ENCODE measurements at places on chromosomes 3 and 15.
A peak's percentile ranks its signal among the peaks of the same experiment; 100 is the strongest.

GRCh38 chr15:67130673-67131601 lies 65.5 kb downstream of the SMAD3 start:
- no peak for DNase-seq

DNA sequence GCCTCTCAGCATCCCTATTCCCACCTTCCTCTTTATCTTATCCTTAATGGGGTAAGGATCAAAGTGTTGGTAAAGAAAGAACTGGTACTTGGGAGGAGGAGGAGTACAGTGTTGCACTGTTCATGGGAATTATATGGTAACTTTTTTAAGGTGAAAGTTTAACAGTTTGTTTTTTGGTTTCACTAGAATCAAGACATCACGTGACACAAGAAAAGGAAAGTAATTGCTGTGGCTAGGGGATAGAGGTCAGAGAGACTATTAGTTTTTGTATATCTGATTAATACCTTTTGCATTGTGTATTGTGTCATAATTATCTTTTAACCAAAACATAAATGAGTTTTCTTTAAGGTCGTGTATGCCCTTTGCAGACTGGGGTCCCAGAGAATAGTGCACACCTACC lies 23.5 kb upstream of the SLC24A5 start:
- no peak for DNase-seq

DNA sequence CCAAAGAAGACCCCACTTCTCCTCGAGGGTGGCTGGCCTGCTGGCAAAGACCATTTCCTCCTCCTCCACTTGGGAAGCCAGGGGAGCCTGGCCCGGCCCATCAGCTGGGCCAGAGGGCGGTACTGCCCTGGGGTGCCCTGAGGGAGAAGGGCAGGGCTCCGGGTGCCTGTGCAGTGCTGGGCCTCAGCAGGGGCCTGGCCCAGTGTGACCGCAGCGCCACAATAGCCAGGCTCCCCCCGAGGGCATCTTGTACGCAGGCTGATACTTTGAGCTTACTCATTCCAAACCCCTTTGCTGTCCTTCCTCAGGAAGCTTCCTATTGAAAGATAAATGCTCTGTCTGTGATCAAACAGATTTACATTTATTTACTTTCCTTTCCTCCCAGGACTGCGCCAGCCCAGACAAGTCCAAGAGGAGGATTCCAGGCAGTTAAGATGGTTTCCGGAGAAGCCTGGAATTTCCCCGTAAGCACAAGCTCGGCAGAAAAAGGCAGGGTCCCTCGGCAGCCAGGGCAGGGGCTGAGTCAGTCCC lies 240.1 kb downstream of the XXYLT1 start:
- no peak for DNase-seq

DNA sequence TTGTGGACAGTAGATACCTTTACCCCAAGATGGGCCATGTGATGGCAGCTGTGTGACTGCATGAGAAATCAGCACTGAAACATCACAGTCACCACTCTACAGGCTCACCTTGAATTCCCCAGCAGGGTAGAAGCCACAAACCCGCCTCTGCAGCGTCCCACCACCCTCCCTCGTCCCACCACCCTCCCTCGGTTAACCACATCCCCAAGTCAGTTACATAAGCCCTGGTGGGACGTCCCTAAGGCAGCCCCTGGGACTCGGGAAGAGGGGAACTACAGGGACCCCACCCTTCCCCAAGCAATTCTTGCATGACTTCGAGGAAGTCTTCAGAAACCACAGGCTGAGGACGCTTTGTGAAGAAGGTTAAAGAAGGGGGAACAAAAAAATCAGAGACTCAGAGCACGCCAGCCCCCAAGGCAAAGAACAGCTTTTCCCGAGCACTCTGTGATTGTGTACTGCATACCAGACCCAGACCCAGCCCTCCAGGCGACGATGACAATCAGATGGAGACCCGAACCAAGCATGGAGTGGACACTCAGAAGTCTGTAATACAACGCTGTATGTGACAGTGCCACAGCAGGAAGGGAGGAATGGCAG lies 60.5 kb downstream of the SH3BP5 start:
- no peak for DNase-seq

DNA sequence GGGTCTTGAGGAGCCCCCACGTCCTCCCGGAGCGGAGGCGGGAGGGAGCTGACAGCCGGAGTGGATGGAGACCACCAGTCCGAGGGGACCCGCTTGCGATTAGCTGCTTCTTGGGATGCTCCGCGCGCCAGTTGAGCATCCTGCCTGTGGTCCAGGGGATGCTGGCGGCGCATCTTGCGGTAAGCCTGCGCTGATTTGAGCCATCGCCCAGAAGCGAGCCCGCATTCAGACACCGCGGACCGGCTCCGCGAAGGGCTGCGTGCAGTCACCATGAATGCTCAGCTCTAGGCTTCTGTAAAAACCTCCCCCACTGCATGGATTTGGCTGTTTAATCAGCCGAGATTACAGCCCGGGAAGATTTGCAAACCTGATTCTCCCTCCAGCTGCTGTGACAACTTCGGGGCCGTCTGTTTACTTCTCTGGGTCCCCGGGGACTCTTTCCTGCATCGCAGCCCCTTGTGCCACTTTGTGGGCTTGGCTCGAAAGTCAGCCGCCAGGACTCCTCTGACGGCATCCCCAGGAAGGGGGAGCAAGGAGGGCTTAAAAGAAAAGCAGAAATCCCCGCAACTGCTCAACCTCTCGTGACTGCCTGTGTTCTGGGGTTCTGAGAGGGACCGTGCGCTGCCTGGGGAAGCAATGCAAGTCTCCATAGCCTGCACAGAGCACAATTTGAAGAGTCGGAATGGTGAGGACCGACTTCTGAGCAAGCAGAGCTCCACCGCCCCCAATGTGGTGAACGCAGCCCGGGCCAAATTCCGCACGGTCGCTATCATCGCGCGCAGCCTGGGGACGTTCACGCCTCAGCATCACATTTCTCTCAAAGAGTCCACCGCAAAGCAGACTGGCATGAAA lies 171.1 kb downstream of the KCNAB1 start:
- DNase-seq: peak; percentile 77

DNA sequence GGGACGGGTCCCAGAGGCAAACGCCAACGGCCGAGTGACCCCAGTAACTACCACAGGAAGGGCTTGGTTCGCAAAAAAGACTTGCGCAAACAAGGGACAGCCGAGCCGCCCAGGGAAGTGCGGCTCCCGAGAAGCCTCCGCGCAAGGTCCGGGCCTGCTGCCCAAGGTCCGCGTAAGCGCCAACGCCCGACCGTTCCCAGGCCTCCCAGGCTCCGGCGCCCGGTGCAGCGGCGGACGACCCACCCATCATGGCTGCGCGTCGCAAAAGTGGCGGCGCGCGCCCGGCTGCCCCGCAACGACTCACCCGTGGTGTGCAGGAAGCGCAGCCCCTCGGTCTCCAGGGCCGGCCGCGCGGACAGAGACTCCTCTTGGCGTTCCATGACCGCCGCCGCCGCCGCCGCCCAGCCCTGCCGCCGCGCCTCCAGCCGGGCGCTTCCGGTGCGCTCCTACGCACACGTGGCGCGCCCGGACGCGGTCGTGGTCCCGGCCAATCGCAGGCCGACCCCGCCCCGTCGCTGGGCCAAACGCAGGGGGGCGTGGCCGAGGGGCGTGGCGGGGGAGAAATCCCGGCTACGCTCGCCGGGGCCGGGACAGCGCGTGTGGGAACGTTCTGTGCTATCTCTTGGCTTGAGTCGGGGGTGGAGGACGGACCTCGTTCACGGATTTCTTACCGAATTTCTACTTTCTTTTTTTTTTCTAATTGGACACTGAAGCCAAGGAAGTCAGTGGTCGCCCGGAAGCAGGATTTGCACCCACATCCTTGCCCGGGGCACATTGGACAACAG lies at the start of gene SELENOS:
TSS of gene SELENOS (minus strand) at position 448 of the 785 bp plus-strand sequence. CDS start at position 380, 68 bp downstream.
- peak; percentile 96 for DNase-seq

DNA sequence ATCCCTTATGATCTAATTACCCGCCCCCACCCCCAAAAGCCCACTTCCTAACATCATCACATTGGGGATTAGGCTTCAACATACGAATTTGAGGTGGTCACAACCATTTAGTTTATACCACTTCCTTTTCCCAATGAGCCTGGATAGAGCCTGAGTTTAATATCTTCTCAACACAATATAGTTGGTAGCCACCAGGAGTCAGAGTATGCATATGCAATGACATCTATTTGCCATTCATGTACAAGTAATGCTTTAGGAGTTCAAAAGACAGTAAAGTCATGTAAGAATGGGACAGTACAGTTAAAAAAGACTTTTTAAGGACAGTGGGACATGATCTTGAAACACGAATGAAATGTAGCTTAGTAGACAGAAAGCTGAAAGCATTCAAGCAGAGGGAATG lies 172.4 kb downstream of the DCLK3 start:
- DNase-seq: no peak

GRCh38 chr3:187641320-187642016 lies 28.7 kb downstream of the SST start:
- no peak for DNase-seq

DNA sequence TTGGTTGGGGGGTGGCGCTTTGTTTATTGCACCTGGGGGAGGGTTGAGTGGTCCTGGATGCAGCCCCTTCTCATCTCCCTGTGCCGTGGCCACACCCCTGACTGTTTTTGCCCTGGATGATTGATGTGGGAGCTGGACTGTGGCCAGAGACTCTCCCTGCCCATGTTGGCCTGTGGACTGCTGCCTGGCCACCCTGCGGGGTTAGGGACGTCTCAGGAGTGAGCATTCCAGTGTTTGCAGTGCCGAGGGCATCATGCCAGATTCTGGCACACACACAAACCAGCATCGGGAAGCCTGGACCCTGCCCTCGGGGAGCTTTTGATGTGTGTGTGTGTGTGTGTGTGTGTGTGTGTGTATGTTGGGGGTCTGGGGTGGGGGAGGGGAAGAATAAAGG lies 15.8 kb downstream of the APBA2 start:
- DNase-seq: no peak

DNA sequence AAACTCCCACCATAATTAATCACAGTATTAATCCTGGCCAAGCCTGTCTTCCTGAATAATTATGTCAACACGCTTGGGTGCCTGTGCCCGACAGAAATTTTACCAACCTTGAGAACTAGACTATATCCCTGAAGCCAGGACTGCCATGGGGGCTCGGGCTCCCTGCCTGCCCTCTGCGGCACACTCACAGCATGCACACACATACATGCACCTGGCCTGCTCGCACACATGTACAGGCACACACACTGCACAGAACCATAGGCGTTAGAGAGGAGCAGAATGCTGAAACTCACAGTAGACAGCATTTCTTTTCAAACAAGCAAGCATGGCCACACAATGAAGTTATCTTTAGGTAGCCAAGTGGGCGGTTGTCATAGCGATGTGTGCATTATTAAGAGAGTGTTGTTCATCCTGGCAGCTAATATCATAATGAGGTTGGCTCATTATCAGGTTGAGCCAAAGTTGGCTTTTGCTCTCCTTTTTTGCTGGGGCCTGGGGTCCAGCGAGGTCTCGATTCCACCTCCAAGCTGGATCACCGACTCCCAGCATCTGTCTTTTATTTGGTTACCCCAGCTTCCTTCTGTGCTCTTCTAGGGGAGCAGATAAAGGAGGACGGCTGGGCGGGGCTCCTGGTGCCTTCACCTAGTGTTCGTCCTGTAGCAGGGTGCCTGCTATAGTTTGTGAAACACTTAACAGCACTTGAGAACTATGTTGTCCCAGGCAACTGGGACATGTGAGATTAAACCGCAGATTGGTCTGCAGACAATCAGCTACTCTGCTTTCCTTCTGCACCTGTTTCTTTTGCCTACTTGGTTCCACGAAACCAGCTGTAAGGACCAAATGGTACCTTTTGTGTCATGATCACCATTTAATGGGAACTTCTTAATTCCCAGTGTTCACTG lies 91.4 kb downstream of the ZNF621 start:
- DNase-seq: peak; percentile 44

DNA sequence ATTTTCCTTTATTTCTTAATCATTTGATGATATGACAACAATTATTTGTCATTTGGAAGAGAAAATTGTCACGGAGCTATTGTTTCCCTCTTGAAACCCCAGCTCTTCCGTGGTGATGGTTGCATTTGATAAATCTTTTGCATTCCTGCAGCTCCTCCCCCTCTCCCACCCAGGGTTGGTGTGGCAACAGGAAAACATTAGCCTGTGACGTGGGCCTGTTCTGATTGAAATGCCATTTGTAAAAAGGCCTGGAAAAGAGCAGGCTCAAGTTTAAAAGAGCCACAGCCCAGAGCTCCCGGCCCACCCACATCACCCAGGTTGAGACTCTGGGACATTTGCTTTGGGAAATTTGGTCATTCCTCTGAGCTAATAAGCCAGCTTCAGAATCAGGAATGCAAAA lies 282.5 kb downstream of the RPLP1 start:
- peak; percentile 50 for DNase-seq

DNA sequence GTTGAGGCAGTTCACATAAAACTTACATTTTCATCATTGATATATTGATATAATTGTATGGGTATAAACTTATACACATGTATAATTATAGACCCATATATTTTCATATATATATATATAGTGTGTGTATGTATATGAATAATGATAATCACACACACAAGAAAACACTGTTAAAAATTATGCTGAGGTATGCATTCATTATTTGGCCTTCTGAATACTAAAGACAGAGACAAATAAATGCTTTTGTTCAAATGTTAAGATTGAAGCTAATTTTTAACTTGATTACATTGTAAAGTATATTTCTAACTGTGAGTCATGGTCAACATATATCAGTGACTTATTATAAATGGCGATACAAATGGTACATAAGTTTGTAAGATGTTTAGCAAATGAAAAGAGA lies 888.8 kb downstream of the OTOL1 start:
- no peak for DNase-seq

DNA sequence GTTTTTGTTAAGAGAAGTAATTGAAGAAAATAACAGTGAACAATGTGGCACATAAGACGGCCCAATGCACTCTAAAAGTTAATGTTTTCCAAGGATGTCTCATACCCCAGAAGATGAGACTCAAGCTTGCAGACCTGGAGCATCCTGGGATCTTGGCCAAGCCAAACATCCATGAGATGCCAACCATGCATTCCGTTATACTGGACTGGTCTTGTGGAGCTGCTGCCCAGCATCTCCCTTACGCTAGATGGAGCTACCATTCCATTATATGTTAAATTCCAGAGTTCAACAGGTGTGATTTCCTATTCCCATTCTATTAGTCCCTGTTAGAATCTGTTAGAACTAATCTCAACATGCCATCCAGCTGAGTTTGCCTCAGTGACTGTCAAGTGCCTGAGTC lies 181.8 kb downstream of the PDCD6IP start:
- peak; percentile 46 for DNase-seq

DNA sequence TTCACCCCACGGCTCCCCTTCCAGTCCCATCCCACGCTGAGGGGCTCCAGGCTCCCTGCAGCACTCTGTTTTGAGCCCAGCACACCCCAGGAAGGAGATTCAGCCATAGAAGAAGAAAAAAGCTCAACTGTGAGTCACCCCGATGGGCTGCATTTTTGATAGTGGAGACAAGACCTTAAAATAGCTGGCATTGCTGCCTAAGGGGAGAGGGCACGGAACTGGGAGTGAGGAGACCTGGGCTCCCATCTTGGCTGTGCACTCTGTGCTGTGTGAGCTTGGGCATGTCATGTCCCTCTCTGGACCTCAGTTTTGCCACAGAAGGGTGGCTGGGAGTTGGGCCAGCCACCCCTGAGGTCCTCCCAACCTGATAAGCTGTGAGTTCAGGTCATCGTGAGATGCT lies 57.2 kb upstream of the SMAD6 start:
- no peak for DNase-seq

- peak; percentile 16 for DNase-seq
These were observed 17.2 kb upstream of the ABHD10 start for GRCh38 chr3:111961461-111962164.
